ENCODE measurements at places on chromosomes 7 and 10.

DNA sequence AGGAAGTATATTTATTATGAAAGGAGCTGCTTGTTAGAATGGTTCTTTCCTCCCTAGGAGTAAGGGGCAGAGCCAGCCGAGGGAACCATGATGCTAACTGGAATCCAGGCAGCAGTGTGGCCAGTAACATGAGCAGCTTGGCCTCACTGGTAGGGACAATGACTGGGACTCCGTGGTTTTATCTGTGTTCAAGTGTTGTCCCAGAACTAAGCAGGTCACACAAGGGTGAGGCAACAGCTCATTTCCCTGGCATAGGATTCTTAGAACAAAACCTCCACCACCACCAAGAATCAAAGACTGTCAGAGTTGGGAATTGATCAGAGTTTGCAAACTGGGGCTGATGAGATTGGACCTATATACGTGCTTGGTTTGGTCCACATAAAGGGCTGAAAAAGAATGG is 138.9 kb upstream of the COBL start:
- DNase-seq: no peak

DNA sequence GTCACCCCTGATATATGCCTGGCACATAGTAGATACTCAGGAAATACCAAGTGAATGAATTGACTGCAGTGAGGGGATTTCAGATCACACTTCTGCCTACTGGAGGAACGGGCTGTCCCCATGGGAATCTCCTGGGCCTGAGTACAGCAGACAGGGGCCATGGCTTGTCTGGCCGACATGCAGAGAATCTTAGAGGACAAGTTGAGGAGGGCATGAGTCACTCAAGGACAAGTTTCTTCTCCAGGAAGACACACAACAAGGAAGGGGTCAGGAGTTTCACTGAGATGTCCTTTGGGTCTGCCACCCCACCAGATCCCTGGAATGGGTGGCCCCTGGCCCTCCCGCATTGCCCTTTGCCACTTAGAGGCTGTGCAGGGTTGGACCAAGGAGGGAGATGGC is 20.7 kb downstream of the PLPP4 start:
- DNase-seq: no peak

DNA sequence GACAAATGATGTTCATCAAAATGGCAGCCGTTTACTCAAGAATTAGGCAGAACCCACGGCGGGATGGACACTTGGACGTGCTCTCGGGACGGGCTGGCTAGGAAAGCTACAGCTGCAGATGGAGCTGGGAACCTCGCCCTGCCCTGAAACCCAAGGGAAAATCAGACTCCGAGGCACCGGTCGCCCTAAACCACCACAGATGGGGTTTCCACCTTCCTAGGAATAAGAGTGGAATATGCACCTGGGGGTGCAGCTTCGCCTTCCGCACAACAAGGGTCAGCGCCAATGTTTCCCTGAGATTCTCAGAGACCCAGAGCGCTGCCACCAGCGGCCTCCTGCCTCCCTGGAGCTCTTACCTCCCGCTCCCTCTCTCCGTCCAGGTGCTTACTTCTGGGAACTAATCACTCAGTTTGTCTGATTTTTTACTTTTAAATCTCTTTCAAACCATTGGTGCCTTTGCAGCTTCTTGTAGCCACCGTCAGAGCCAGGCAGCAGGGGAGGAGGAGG is 122.7 kb downstream of the DYNC2I1 start:
- DNase-seq: no peak

DNA sequence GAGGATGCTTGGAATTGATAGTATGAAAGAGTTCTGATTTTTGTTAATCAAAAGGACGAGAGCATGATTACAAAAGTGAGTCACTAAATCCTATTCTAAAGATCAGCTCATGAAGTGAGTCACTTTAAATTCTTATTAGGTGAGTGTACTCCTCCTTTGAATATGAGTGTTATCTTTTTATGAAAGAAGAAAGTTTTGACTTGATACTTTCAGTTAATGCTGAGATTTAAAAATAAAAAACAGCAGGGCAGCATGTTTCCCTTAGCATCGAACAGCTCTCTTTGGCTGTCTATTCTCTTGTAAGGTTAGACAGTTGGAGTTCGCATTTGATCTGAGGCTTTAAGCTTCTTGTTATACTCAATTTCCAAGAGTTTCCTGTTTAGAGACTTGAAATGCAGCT is 222.0 kb downstream of the TWIST1 start:
- no peak for DNase-seq

- DNase-seq: no peak
Observed at GRCh38 chr10:25694971-25695370, 239.1 kb upstream of the MYO3A start.

DNA sequence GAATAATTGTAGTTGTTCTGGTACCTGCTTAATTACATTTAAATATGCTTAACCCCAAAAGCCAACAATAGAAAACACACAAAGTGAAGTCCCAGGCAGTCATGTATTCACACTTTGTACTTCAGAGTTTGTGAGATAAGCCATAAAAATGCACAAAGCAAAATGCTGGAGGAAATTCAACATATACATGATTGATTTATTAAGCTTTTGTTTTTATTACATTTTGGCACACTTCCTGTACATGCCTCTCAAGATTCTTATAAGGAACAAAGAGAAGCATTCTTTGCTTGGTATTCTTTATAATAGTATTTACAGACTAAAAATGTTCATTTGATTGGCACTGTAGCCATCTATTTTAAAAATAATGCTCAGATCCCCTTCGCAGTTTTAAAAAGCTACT is 107.7 kb upstream of the ANK3 start:
- DNase-seq: no peak

- DNase-seq: no peak
Observed at GRCh38 chr7:24705461-24705954, 51.8 kb downstream of the GSDME start.

- DNase-seq: no peak
Observed at GRCh38 chr7:36366005-36366717, 23.5 kb upstream of the ANLN start.

DNA sequence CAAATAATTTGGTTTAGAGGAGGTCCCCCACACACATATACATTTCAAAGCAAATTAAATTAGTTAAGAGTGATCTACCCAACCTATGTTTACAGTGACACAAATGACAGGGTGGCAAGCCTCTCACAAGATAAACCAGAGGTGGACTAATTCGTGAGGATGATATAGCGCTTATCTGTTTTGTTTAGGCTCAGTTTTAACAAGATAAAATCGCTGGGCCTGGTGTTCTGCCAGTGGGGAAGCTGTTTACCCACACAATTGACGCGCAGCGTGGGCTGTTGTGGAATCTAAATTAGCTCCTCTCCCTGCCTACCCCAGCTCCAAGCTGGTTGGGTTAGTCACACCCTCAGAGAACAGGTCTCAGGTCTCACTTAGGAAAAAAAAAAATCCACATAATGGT is 16.7 kb upstream of the PLXNA4 start:
- no peak for DNase-seq

- no peak for DNase-seq
Observed at GRCh38 chr10:17153321-17153720, 23.7 kb upstream of the CUBN start.

GRCh38 chr7:69799048-69799697 is 200.9 kb downstream of the AUTS2 start:
- no peak for DNase-seq

DNA sequence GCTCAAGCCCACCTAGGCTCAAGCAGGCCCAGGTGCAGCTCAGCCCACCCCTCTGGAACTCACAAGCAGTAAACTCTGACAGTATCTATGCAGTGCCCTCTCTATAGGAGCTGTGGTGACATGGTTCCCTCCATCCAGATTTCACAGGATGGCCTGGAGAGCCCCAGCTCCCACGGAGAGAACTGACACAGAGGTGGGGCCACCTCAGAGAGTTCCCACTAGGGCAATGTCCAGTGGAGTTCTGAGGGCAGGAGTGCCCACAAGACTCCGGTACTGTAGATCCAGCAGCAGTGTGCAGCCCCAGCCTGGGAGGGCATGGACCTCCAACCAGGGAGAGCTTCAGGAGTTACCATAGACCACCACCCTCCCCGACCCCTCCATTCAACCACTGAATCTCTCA is 37.3 kb upstream of the CNPY1 start:
- no peak for DNase-seq

DNA sequence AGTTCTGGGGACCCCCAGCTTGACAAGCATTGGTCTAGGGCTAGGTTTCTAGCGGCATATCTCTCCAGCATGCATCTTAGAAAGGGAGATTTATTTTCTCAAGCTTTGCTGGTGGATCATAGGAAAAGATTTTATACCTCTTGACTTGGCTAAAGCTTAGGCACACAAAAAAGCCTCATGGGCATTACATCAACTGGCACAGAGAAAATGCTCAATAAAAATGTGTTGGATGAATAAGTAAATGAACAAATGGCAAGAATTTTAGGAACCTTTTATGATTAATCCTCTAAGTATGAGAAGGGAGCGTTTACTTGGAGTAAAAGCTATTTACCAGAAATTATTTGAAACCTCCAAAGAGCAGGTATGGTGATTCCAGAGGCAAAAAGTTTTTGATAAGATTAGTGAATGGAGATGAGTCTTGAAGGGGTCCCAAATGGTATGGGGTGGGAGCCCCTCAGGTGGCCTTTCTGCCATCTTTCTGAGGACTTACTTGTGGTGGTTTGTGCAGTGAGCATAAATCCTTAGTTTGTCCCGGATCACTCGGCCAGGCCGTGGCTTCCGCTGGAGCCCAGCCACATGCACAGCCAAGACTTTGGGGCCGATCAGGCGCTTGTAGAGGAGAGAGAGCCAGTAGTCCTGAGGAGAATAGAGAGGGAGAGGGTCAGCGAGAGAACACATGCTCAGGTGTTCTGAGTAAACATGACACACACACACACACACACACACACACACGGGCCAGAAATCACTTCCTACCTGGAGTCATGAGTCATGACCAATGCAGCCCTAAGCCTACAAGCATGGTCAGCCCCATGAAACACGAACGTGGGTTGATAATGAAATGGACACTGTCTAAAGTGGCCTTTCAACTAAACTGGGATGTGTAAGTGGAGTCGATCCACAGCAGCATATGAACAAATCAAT is 43.1 kb upstream of the HPS1 start:
- DNase-seq: no peak

GRCh38 chr7:20742913-20743312 is 43.8 kb downstream of the SP8 start:
- no peak for DNase-seq

DNA sequence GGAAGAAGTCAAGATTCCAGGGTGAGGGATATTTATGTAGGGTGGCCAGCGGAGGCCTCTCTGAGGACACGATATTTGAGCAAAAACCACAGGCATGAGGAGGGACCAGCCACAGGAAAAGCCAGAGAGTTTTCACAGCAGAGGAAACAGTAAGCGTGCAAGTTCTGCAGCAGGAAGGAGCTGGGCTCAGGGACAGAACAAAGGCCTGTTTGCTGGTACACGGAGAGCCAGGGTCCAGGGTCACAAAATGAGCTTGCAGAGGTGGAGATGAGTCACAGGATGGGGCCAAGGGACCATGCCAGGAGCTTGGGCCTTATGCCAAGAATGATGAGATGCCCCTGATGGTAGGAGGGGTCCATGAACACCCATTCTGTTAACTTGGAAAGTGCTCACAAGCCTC is 283.5 kb downstream of the PLXNA4 start:
- no peak for DNase-seq

GRCh38 chr10:101287997-101288635 is 58.9 kb upstream of the LBX1 start:
- no peak for DNase-seq

DNA sequence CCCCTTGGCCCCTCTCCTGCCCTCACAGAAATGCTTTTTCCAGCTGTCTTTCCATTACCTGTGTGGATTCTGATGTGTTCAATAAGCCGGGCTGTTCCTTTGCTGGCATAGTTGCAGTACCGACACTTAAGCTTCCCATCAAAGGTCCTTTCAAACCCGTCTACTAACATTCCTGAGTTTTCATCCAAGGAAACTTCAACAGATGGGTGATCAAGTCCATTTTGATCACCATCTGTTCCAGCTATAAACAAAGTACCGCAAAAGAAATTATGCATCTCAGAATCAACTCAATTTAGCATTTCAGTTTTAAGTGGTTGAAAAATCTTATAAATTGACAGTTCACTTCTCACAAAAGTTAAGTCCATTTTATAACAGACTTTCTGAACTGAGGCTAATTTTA is 12.7 kb downstream of the IKZF5 start:
- no peak for DNase-seq

DNA sequence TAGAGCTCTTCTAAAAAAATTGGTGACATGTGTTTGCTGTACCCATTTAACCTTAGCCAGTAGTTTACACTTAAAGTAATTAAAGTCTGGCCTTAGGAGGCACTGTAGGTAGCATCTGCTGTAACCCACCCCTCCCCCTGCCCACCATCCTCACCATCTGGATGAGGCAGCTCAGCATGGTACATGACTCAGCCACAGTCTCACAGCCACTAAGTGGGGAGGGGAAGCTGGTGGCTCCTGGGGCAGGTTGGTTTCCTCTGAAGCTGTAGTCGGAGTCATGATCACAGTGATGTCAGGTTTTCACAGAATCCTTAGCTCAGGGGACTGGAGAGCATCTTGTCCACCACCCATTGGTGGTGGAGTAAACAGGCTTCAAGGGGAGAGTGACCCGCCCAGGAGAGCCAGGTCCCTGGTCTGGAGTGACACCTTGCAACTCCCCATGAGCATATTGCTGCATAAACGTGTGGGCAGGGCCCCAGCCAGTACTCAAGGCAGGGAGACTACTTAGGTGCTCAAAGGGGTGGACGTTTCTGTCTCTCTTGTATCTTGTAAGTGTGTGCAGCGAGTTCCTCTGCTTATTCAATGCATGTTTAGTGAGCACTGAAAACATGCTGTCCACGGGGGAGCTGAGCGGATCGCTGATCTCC is 125.9 kb downstream of the GRK5 start:
- DNase-seq: peak; percentile 20

DNA sequence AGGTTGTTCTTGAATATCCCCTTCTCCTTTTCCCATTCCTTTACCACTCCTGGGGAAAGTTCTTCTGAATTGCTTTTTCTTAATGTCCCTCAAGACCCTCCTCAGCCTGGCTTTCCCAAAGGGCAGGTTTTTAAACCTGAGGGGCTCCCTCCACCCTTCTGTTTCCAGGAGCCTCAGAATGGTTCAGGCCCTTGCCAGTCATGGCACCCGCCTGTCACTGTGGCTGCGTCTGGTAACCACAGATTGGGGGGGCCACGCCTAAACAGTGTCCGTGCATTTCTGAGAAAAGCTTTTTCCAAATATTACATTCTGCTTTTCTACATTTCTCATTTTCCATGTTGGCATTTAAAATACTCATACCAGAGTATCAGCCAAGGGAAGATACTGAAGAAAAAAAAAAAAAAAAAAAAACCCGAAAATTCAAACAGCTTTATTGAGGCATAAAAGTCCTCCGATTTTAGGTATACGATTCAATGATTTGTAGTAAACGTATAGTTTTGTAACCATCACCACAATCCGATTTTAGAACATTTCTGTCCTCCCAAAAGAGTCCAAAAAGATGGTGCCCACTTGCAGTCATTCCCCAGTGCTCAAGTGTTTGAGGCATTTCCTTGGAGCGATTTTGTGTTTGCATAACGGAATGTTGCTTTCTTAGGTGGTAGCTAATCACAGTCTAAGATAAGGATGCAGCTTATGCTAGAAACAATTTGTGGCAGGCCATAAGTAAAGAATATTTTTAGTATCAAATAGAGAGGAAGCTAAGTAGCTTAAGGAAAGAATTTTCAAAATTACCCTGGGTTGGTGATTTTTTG is 22.1 kb downstream of the HKDC1 start:
- no peak for DNase-seq
